AG04450 (cell line): ENCODE measurements at places on chromosomes 4 and X.

DNA sequence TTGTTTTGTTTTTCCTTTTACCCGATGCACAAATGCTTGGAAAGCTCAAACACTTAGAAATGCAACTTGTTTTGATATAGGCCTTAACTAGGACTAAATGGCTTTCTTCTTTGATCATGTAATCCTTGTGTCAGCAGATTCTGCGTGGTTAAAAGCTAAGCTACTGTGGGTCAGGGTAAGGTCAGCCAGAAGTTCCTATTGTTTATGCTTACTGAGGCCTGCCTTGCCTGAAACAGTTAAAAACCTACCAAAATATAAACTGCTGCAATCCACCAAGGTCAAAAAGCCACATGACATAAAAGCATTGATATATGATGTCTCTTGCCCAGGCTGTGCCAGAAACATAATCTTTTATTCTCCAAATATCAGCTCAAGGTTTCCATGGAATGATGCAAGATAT lies 223.4 kb downstream of the FAM47B start:
- DNase-seq: no peak

- no peak for DNase-seq
Observed at GRCh38 chrX:24399550-24399949, 39.1 kb downstream of the SUPT20HL1 start.

DNA sequence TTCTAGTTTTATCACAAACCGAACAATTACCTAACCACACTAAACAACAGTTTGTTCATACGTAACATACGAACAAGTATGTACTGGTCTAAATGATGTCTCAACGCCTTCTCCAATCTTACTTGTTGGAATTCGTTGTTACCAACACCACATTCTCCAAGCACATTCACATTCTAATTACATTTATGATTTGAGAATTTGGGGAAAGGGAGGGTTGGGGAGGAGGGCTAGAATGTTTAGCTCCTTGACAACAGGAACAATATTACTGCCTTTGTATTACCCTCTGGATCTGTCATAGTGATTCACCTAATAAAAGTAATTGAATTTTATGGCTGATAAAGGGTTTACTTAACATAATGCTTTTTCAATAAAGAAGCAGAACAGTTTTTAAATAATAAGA lies 24.4 kb downstream of the LCORL start:
- DNase-seq: no peak

- DNase-seq: no peak
Observed at GRCh38 chr4:78534286-78534955, 17.1 kb upstream of the ANXA3 start.

GRCh38 chr4:84908876-84909275 lies 57.6 kb downstream of the WDFY3 start:
- DNase-seq: no peak

DNA sequence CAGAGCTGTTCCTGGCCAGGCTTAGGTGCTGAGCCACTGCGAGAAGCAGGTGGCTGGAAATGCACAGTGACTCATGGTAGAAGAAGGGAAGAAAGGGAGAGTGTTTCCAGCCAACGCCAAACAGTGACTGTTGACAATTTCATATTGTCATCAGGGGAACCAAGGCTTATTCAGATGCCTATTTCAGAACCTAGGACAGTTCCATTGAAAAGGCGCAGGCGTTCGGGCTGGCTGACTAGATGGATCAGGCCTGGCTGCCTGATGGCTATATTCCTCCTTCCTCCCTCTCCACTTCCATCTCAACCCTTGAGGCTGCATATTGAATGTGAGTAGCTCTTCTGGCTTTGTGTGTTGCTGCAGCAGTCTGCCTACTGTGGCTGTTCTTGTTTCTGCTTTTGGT lies 73.0 kb upstream of the FRMPD4 start:
- no peak for DNase-seq

- DNase-seq: peak; percentile 26
Observed at GRCh38 chr4:146333187-146333894, 119.0 kb downstream of the REELD1 start.

- DNase-seq: no peak
Observed at GRCh38 chr4:40601641-40602040, 28.0 kb downstream of the RBM47 start.

GRCh38 chrX:30156880-30157560 lies 58.3 kb upstream of the MAGEB2 start:
- DNase-seq: peak; percentile 6

GRCh38 chr4:140718241-140718952 lies 37.8 kb downstream of the TBC1D9 start:
- DNase-seq: no peak

DNA sequence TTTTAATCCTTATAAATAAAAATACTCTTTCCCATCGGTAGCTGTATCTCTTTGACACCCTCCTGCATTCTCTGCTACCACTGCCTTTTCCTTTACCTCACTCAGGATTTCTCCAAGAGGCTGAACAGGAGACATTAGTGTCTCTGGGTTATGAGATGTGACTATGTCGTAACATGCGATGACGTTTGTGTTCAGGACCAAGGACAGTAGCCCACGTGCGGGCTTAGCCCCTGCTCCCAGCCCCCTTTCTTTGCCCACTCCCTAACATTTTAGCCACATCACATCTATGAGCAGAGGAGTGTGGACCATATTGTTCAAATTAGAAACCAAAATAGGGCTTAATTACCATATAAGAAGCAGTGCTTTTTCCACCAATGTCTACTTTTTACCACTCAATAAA lies 369.3 kb downstream of the FBXW7 start:
- no peak for DNase-seq

GRCh38 chrX:119684916-119685224 lies 8.1 kb downstream of the SEPTIN6 start:
- no peak for DNase-seq

DNA sequence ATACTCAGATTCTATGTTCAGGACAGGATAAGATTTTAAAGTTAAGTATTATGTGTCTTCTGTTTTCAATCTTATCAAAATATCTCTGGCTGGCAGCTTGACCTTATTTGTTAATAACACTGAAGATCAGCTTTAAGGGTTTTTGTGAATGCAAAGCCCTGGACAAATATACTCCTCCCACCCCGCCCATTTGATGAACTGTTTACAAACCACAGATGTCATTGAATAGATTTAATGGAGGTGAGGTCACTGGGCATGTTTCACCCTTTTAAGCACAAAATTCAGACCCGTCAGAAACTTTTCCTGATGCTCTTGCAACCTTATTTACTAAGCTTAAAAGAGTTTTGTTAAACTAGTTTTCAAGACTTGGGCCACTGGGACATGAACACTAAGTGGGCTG lies 10.1 kb upstream of the CXCL8 start:
- DNase-seq: no peak

- DNase-seq: no peak
Observed at GRCh38 chr4:86848136-86848535, 1.0 kb downstream of the SLC10A6 start.

DNA sequence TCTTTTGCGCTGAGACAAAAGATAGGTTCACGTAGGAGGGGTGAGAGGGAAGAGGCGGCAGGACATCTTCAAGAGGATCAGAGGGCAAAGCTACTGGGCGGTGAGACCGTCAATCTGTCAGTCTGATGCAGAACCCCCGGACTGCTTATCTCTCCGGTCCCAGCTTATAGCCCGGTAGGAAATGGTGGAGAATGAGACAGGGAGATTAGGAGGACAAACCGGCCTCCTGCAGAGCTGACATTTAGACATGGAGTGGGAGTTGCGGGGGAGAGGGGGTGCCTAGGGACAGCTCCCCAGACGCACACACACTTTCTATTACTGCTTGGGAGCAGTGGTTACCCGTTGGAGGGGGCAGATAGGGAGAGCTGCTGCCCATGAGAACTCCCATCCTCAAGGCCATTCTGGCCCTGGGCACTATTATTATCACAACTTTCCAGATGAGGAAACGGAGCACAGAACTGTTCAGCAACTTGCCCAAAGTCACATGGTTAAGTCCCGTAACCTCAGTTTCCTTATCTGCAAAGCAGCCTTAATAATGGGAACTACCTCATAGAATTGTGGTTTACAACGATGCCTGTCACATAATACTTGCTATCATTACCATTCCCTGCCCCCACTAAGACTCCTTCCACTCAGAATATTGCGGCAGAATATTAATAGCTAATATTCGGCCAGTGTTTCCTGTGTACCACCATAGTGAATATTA lies 1.1 kb upstream of the HDAC6 start:
- DNase-seq: no peak

DNA sequence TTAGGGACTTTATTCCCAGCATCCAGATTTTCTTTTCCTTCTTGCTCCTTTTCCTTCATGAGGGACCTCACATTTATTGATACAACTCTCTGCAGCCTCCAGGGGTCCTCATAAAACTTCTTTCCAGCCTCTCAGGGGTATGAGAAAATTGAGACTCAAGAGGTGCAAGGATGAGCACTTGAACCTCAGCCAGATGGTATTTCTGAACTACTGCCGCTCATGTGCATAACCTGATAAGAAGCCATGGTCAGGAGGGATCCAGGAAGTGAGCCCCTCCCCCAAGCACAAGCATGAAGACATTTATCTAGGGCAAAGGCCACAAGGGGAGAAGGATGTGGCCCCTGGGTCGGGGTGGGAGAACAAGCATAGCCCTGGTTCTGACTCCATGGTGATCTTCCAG lies 73.3 kb downstream of the TSPAN7 start:
- DNase-seq: no peak
